Daoy (cell line): ENCODE measurements at places on chromosomes 2 and 18. TPM values are rescaled to one million over a fixed set of nuclear protein-coding genes. Genes with fewer than 3 reads are reported as not detected.

DNA sequence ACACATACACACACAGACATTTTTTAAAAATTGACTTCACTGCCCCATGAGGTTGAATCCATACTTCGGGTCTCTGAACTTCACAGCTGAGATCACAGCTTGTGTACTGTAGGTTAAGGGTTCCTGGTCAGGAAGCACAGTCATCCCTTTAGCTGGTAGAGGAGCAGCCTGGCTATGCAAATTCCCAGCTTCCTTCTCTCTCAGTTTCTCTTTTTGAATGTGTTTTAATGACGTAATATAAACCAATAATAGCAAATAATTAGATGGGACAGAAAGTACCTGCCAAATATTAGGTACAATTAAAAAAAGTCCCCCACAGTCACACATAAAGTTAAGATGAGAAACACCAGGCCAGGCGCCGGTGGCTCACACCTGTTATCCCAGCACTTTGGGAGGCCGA, 178.7 kb downstream of the ZNF385B start:
- no peak for DNase-seq

DNA sequence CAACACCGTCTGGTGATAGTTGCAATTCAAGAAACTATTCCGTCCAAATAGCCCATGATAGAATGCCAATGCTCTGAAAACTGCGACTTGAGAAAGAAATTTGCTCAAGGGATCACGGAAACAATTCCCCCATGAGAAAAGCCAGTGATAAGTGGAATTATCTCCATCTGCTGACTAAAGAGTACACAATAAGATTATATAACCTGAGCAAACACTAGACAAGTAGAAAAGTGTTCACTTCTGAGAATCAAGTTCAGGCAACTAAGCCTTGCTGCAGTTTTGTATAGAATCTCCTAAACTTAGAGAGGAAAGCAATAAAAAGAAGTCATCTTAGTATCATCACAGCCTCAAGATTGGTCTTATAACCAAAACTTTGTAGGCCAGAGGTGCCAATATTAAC, 336.3 kb upstream of the NRXN1 start:
- no peak for DNase-seq

GRCh38 chr2:7057865-7058400, 140.7 kb downstream of the RNF144A start:
- no peak for DNase-seq

SMAD2 gene
- total RNA-seq = 67.2 and 88.3 TPM in 2 replicates

DNA sequence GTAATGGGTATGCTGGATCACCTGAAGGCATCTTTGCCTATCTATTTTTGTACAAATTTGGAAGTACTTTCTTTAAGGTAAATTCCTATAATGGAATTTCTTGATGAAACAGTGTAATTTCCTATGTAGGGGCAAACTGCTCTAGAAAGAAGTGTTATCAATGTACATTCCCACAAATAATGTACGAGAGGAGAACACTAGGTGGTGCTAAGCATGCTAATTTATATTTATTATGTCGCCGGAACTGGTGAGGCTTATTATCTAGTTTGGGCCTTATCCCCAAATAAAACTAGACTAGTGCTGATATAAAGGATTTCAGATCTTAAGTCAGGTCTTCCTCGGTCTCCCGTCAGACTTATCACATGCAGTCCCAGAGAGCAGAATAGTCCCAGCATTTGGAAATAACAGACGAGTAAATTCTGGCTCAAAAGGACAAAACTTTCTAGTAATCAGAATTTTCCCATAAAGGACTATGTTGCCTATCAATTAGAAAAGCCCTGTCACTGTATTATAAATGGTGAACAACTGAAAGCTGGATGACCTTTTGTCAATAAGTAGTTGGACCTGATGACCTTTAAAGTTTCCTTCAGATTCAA, 86.9 kb upstream of the RBBP8 start:
- DNase-seq = no peak

DNA sequence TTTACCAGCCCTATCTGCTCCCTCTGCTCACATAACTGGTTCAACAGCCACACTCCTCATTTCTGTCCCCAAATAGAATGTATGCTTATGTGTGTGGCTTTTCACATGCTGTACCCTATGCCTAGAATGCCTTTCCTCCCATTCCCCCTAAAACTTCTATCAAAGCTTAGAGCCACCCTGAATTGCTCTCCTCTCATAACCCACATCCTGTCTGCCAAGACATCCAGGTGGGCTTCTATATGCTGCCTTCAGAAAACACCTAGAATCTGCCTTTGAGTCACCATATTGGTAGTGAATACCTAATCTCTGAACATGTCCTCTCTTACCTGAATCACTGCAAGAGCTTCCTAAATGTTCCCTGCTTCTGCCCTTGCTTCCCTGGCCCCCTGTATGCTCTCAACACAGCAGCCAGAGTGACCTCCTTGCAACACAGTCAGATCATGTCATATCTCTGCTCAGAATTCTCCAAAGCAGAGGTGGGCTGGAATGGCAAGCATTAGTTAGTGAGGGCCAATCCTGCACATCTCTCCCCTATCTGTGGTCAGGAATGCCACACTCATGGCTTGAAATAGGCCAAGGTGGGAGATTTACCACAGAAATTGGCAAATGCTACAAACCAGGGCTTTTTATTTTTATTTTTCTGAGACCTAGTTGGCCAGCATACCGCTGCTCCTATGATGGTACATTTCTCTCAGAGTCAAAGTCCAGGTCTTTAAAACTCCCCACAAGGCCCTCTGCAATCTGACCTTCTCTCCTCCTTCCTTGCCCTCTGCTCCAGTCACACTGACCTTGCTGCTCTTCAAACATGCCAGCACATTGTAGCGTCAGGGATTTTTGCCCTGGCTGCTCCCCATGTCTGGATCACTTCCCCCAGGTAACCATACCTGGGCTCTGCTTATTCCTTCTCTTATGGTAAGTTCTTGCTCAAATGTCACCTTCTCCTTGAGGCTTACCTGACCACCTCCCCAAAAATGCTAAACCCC, 111.8 kb upstream of the STON1 start:
- no peak for DNase-seq

RIF1 gene
- 45.9 and 56.1 TPM in 2 replicates for total RNA-seq
